ENCODE measurements at places on chromosomes 4 and X.

DNA sequence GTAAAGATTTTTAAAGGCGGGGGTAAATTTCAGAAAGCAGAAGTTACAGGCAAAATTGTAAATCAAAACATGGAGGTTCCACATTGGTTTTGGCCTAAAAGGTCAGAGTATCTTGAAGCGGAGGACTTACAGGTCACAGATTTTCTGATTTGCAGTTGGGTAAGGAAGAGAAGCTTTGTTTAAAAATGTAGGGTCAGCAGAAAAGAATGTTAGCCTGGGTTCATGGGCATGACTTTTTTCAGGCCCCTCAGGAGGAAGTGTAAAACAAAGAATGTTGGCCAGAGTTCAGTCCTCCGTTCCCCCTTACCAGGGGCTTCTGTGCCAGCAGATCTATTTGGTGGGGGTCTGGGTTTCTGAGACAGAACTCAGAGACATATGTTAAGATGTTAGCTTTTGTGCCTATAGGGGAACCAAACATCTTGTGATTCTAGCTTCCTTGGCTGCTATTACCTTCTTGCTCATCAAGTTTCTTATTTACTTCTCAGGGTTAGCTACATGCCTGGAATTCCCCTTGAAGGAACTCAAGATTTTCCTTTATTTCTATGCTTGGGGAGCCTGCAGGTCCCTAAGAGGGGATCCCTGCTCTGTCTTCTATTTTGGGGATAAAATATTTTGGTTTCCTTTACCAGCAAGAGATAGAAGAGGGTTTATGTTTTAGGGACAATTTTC is 160.3 kb downstream of the ANK2 start:
- no peak for DNase-seq

- DNase-seq, result no peak
Observed at GRCh38 chrX:130758072-130758471, 144.9 kb downstream of the ENOX2 start.

DNA sequence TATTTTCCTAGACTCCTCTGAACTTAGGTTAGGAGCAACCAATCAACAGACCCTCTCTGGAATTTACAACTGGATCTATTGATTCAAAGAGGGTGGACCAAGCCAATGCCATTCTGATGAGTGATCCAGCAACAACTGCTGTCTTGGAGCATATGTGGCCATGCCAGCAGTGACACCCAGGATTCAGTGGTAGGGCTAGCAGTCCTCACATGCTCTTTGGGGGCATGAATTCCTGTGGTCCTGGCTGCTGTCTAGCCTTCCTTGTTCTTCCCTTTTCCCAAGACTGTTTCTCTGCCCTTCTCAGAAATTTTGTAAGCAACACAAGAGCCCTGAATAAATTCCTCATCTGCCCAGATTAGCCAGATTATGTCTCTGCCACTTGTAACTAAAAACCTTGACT is 61.5 kb upstream of the GATB start:
- no peak for DNase-seq

- DNase-seq, result no peak
Observed at GRCh38 chrX:38987198-38987651, 186.0 kb downstream of the MID1IP1 start.

DNA sequence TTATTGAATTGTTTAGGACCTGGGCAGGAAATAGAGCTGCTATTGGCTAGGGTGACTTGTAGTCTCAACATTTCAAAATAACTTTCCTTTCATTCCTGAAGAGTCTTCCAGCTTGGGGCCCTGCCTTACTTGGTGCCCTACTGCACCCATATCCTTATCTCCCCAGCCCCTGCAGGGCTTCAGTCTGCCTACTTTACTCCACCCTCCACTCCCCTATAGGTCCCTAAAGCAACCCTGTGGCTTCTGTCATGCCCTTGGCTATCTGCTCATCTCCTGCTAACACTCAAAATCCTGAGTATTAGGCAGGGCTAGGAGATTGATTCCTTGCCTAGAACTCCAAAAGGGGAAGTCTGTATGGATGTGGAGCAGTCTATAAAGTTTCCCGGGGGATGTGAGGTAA is 57.6 kb upstream of the PRKG2 start:
- DNase-seq, result no peak

- no peak for DNase-seq
Observed at GRCh38 chrX:122857734-122858133, 326.3 kb upstream of the GRIA3 start.

- DNase-seq, result no peak
Observed at GRCh38 chr4:147768113-147768512, 36.2 kb downstream of the ARHGAP10 start.

DNA sequence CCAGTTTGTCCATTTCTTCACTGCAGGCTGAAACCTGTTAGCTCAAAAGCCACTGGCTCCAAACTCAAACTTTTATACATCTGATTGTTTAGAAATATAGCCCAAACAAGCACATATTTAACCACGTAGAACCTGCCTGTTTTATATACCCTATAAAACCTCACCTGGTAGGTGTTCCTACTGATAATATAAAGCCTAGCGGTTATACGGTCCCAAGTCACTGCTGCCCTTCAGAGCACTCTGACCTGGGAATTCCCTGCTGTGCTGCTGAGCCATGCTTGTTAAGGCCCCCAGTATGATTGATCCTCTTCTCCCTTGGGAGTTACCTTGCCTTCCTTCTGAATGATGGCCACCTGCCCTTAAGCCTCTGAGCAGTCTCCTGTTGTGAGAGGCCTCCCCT is 432.8 kb upstream of the LCORL start:
- no peak for DNase-seq

DNA sequence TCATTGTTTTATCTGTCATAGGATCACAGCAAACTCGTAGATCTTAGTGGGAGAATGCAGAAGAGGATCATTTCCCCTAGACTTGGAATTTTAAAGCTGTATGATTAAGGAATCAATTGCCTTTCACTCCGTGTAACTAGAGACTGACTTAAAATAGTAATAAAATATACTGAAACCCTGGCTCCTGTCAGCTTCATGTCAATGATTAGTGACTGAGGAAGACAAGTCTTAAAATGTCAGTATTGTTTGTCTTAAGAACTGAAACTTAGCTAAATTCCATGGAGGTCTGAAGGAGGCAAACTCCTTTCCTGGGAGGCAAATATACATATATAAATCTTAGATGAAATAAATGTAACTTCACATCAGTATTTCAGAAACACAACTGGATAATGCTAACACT is 1016.7 kb upstream of the PCDH10 start:
- DNase-seq, result no peak

DNA sequence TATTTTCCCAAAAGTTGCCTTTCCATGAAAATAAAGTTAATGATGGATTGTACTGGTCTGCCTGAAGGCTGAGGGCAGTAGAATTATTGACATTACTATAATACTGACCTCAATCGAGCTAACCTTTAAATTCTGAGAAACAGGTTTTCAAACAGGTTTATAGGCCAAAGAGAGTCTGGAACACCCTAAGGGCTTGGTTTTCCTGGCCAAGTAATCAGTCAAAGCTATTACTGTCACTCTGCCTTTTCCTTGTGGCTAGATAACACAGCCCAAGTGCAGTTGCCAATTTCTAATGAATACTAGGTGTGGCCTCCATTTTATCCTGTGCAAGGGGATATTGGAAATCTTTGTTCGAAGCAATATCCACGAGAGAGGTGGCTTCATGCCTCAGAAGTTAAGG is 75.2 kb downstream of the INTS12 start:
- DNase-seq, result no peak

DNA sequence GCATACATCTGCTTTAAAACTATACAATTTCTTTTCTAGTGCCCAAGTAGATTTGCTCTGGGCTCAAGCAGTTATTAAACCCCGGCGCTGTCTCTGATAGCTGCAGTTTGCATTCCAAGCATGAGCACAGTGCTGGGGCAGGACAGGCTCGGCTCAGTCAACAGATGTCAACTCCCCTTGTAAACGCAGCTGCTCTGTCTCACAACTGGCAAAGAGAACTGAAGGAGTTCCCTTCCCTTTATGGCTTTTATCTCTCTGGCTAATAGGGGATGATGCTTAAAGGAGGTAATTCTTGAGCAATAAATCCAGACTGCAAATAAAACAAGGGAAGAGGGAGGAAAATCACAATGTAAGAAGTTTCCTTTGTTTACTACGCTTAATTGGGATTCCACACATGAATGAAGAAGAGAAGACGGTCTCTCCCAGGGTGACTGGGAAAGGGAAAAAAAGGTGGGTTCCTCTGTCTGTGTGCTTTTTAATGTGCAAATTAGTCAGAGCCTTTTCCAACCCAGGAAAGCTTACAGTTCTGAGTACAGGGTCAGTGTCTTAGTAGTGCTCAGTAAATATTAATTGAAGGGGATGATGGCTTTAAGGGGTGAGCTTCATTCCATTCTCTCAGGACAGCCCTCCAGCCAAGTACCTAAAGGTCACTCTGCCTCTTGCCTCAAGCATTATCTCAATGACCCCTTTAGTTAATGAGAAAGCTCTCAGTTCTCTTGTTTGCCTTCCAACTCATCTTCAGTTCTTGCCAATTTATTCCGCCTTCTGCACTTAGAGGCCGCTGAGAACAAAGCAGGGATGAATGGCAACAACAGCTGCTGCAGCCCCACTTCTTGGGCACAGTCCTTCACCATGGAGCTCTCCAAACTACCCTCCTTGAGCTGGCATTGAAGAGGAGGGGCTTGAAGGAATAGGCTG is 155.7 kb upstream of the JADE1 start:
- DNase-seq, result no peak

- no peak for DNase-seq
Observed at GRCh38 chrX:2863646-2864045, 34.9 kb downstream of the GYG2 start.

- DNase-seq, result no peak
Observed at GRCh38 chrX:10714531-10714930, 94.1 kb upstream of the MID1 start.

DNA sequence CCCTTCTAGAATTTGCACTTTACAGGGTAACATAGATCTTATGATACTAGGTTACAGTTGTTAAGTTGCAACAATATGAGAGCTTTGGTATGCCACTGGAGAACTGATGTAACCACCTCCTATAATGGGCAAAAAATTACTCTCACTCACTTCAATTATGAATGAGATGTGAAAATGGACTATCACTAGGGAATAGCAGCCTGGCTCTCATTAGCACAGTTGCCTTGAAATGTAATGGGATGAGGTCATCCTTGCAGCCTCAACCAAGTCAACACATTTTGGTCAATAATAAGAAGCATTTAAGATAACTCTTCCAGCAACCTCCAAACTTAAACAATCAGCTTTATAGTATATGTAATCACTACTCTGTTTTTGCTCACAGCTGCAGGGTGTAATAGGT is 69.4 kb downstream of the TBC1D9 start:
- no peak for DNase-seq

- DNase-seq, result no peak
Observed at GRCh38 chr4:89482251-89482650, 174.7 kb upstream of the GPRIN3 start.

- DNase-seq, result no peak
Observed at GRCh38 chr4:7365462-7366179, 69.1 kb downstream of the PSAPL1 start.

DNA sequence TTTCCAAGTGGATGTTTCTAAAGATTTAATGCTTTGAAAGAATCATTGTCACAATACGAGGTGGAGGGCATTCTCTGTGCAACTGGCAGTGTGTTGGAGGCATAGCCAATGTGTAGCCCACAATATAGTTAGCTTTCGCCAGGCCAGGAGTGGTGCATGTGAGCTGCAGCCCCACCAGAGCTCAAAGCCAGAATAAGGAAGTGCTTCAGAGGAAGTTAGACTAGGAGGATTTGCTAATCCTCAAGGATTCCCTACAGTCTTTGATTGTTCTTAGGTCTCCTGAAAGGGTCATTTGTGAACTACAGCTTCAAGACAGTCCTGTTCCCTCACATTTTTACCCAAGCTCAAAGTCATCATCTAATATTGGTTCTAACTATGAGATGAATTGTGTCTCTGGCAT is 16.4 kb downstream of the TRPC5OS start:
- no peak for DNase-seq

GRCh38 chrX:337331-337831 is 18.8 kb upstream of the GTPBP6 start:
- DNase-seq, result no peak

DNA sequence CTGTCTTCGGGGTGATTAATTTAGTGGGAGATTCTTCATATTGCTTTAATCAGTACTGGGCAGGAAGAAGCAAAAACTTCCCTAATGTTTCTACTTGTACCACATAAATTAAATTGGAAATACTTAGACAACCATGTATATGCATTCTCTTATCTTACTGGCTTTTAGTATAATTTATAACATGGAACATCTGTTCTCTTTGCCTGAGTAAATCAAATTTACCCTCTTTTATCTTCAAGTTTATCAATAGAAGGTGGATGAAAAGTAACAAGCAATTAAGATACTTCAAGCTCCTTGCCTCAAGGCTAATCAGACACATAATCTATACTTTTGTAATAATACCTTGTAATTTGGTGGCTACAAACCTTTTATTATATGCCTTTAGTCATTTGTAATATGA is 274.4 kb upstream of the ARX start:
- no peak for DNase-seq

DNA sequence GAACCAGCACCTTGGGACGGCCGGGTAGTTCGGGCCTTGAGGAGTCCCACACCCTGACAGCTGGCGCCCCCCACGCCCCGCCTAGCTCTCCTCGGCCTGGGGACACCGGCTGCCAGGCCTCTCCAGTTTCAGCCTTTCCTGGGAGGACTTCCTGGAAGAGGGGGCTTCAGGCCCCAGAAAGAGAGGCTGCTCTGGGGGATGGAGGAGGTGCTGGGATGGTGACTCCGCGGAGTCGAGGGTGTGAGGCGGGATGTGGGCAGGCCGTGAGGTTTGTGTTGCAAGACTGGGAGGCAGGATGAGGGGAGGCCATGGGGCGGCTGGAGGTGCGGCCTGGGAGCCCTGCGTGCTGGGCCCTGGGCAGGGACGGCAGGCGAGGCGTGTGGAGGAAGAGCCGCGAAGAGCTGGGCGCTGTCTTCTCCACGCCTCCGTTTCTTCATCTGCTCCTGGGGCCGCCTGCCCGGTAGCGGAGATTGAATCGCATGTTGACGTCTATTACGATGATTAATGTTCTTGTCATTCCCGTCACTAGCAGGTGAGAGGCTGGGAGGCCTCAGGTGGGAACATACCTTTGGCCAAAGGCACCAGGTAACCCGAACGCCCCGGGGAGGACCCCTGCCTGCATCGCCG is 918 bp upstream of the FGFRL1 start:
- DNase-seq, result peak; percentile 79

DNA sequence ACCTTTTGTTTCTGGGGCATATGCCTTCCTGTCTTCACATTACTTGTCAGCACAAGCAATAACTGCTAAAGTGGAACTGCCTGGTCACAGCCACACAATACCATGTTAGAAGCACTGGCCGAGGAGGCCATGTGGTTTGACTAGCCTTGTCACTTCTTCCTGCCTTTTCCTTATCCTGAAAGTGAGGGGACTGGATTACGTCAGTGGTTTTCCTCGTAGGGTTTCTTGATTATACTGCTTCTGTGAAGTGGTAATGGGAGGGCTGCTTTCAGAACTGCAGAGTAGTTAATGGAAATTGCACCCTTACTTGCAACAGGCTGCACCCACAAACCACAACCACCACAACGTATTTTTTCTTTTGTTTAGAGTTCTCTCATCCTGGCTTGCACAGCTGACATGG is 26.6 kb downstream of the ZRSR2 start:
- DNase-seq, result no peak

- DNase-seq, result no peak
Observed at GRCh38 chr4:170386511-170386910, 296.8 kb upstream of the AADAT start.

GRCh38 chr4:104394406-104395167 is 100.1 kb downstream of the CXXC4 start:
- DNase-seq, result no peak

GRCh38 chr4:167622481-167623240 is 388.4 kb upstream of the SPOCK3 start:
- DNase-seq, result no peak
